ENCODE measurements at places on chromosomes 6 and 20.

DNA sequence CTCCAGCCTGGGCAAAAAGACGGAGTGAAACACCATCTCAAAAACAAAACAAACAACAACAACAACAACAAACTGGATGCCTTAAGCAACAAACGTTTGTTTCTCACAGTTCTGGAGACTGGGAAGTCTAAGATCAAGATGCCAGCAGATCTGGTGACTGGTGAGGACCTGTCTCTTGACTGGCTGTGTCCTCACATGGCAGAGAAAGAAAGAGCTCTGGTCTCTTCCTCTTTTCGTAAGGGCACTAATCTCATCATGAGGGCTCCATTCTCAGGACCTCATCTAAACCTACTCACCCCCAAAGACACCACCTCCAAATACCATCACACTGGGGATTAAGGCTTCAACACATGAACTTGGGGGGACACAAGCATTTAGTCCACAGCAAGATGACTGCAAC, 13.5 kb upstream of the GFOD1 start:
- no peak for DNase-seq

DNA sequence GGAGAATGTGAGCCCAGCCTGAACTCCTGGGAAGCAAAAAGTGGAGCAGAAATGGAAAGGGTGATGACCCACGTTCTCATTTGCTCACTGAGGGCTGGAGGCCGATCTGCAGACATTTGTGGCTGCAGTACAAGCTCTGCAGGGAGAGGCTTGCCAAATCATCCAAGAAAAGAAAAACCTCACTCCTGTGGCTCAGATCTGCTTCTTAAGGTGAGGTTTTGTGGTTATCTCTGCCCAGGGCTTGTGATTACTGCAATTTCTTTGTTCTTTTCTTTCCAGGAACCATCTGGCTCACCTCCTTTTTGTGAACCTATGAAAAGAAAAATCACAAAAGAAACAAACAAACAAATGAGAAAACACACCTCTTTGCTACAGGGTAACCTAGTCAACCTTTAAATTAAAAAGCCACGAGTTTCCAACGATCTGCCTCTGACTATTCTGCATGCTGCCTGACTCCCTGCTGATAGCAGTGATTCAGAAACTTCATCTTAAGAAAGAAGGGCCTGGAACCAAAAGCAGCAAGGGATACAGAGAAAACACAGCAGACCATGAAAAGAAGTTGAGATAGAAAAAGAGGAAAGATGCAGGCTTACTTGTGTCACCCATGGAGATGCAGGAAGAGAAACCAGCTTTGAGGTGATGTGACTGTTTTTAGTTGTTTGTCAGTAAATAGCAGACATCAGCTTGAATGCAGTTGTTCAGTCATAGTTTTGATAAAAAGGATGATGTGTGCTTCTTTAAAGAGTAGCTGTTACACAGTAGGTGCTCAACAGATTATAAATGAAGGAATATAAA, 165.1 kb downstream of the LMBRD1 start:
- DNase-seq: no peak

DNA sequence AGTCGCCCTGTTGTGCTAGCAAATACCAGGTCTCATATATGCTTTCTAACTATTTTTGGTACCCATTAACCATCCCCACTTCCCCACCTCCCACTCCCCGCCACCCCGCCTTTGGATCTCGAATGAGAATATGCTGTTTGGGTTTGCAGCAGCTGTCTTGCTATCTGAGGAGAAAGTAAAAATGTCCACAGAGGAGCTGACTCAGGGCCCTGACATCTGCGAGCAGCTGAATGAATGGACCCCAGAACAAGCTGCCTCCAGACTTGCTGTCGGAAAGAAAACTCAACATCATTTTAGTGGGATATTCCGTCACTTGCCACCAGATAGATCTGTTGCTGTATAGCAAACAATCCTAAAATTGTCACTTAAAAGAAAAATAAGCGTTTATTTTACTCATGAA, 103.7 kb downstream of the LINC00237 start:
- no peak for DNase-seq

- no peak for DNase-seq
These were observed 6.6 kb downstream of the PRSS35 start for GRCh38 chr6:83518816-83519480.

GRCh38 chr6:33983109-33983716, 162.7 kb downstream of the GRM4 start:
- no peak for DNase-seq

GRCh38 chr20:14498772-14499171, 161.4 kb upstream of the FLRT3 start:
- no peak for DNase-seq

DNA sequence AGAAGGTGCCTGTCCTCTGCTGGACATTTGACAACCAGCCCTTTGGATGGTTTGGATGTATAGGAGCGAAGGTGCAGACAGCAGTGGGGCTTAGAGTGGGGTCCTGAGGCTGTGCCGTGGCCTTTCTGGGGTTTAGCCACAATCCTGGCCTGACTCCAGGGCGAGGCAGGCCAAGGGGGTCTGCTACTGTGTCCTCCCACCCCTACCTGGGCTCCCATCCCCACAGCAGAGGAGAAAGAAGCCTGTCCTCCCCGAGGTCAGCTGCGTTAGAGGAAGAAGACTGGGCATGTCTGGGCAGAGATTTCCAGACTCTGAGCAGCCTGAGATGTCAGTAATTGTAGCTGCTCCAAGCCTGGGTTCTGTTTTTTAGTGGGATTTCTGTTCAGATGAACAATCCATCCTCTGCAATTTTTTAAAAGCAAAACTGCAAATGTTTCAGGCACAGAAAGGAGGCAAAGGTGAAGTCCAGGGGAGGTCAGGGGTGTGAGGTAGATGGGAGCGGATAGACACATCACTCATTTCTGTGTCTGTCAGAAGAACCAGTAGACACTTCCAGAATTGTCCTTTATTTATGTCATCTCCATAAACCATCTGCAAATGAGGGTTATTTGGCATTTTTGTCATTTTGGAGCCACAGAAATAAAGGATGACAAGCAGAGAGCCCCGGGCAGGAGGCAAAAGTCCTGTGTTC, 1.3 kb upstream of the CDKN1A start:
- DNase-seq: no peak

DNA sequence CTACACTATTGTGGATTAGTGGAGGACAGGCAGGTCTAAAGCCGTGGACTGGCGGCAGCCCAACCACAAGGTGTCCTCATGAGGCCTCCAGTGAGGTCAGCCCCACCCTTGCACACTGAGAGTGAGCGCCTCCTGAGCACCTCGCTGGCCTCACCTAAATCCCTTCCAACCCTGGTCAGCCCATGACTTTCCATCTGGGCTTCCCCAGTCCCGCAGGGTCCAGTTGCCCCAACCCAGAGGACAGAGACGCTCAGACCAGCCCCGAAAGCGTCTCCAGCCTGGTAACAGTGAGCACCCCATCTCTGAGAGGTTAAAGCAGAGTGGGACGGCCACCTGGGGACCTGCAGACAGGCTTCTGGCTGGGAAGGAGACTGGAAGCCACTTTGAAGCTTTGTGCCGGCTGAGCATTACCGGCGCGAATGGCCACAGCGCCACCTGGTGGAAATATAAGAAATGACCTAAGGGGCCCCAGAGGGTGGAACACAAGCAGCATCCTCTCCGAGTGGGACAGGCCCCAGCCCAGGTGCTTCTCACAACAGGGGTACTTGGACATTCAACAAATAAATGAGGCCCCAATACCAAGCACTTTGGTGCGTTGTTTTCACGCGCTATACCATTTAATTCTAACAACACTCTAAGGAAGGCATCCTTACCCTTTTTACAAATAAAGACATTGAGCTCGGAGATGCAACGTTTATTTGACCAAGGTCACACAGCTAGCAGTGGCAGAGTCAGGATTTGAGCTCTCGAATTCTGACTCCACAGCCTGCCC, 65.7 kb upstream of the TOP1 start:
- DNase-seq: peak; percentile 43

- DNase-seq: no peak
These were observed 632.7 kb upstream of the ID4 start for GRCh38 chr6:19204445-19204844.

DNA sequence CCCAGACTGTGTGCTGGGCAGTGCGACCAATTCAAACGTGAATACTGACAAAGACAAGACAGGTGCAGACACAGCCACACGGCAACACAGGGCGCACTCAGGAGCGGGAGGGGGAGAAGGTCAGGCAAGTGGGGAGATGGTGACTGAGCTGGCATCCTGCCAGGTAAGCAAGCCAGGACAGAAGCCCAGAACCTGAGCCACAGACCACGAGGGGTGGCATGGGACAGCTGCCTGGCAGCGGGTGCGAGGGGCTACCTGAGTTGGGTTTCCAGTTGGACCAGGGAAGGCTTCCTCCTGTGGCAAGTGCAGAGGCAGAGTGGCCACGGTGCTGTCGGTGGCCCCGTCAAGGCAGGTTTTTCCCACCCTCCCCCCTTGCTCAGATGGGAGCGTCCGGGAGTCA, 215.2 kb upstream of the ARID1B start:
- no peak for DNase-seq

DNA sequence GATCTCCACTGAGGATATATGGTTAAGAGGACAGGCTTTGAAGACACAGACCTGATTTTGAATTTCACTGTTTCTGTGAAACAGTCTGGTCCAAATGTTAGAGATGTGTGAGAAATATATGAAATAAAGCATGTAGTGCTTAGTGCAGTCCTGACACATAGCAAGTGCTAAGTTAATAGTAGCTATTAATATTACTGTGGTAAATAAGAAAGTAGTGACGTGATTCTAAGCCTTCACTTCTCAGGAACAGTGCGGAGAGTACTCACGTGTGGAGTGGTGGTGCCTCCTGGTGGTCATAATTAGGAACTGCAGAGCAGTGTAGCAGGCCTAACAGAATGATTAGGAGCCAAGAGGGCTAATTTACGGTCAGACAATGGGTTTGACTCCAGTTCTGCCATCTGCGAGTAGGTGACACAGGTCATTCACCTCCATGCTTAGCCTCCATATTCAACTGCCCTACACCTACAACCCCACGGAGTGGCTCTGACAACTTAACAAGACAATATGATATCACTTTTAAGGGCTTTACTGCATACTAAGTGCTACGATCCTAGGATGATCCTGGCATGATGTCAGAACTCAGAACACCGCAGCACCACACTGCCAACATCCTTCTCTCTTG, 106.2 kb downstream of the JPH2 start:
- DNase-seq: peak; percentile 40
